Myometrial cell (primary cell): ENCODE measurements at places on chromosomes 3 and 15. TPM values are rescaled to one million over a fixed set of nuclear protein-coding genes. Genes with fewer than 3 reads are reported as not detected.

AGTR1 gene
- not detected in 2 replicates for total RNA-seq

TRH gene
- total RNA-seq: 0.18 and 0.86 TPM in 2 replicates

ABI3BP gene
- 13.3 and 16.1 TPM in 2 replicates for total RNA-seq

HGD gene
- not detected in 2 replicates for total RNA-seq

TMEM89 gene
- total RNA-seq: not detected in 2 replicates

IL17RE gene
- 3.5 and 5.5 TPM in 2 replicates for total RNA-seq

MEX3B gene
- total RNA-seq: 2.9 and 4.1 TPM in 2 replicates
